ENCODE measurements at places on chromosomes 6 and 20. TPM values are rescaled to one million over a fixed set of nuclear protein-coding genes. Genes with fewer than 3 reads are reported as not detected.

The POPDC3 gene
- 9.9 TPM for total RNA-seq

GRCh38 chr6:34537922-34538550 is 18.1 kb downstream of the SPDEF start:
- no peak for DNase-seq

GRCh38 chr6:157080986-157081391 is 242.3 kb downstream of the TMEM242 start:
- DNase-seq, result no peak

DNA sequence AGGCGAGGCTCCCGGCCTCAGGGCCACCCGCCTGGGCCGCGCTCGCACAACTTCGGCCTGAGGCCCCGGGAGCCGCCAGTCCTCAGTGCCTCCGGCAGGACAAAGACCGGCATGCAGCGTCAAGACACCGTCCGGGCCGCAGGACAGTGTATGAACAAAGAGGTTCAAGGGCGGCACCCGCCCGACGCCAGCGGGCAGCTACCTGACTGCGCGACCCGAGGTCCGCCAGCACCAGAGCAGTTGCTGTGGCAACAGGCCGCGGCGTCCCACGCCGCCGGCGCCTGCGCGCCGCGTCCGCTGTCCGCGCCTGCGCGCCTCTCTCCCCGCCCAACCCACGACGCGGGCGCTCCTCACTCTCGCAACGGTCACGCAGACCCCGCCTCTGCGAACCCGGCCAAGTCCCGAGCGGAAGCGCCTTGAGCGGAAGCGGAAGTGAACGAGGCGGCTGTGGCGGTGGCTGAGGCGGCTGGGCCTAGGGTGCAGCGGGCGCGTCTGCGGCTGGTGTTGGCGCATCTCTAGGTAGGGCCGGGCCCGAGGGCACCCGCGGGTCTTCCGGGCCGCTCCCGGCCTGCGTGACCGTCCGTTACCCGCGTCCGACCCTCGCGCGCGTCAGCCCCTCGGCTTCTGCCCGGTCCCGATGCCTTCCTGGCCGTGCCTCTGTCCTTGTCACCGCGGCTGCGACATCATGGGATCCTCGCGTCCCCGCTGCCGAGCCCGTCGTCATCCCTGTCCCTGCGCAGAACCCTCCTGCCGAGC is at the start of gene FAM120B:
FAM120B (plus strand) TSS at position 435 of the 756 bp plus-strand sequence. CDS start 10,633 bp downstream, outside the sequence.
- peak; percentile 98 for DNase-seq

DNA sequence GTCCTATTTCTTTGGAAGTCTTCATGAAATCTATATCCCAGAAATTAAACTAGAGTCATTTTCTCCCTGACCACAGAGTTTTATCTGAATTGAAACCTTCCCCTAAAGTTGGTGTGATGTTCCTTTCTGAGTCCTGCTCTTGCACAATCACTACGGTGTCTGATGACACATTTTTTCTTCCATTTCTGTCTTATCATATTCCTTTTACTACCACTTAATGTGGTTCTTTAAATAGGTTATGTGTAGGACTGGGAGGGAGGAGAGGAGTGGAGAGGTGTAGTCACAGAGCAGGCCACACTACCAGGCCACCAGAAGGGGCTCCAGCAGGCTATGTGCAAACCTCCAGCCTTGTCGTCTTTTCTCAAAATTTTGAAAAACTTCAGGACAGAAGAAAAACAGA is 39.7 kb upstream of the ATXN1 start:
- DNase-seq, result no peak

DNA sequence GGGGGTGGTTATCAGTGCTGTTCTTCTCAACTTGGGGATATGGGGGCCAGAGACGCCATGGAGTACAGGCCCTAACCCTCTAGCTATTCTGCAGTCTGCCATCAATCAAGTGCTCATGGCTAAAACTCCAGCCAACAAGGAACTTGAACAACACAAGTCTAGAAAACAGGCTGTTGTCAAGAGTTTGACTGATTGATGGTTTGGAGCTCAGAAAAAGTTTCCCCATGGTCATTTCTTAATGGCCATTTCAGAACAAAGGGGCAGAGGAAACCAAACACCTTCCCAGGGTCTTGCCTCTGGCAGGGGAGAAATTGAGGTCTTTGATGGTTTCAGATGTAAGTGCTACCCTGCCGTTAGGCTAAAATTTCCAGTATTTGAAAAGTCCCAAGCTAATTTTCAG is 15.1 kb downstream of the PCK1 start:
- no peak for DNase-seq

DNA sequence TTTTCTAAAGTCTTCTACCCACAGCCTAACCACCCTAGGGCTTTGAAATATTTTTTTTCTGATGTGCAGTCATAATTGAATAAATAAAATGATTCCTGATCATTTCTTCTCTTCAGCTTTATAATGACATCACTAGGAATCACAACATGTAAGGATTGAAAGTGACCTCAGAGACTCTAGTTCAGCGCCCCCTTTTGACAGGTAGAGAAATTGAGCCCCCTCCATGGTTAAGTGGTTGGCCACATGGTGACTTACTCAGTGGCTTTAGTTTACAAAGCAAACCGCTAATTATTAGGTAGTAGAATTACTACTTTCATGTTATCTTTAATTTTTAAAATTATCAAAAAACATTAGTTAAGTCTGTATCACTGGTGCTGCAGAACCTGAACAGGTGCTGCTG is 13.3 kb upstream of the SLC2A12 start:
- DNase-seq, result no peak

DNA sequence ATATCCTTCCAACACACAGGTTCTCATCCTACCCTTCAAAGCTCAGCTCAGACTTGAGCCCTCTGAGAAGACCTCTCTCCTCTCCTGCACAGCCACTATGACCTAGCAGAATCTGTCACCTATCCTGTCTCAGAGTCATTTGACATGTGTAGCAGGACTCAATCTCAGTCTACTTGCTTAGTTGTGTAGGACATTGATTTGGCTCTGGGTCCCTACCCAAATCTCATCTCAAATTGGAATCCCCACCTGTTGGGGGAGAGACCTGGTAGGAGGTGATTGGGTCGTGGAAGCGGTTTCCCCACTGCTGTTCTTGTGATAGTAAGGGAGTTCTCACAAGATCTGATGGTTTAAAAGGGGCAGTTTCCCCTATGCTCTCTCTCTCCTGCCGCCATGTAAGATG is 297.9 kb downstream of the CD83 start:
- DNase-seq, result no peak
